Ovary (tissue), 10 donors: ENCODE measurements at places on chromosomes 6 and 20. TPM values are rescaled to one million over a fixed set of nuclear protein-coding genes. Genes with fewer than 3 reads are reported as not detected.

The ADA gene
- total RNA-seq = 3.6 TPM

The C20orf144 gene
- total RNA-seq = not detected

GRCh38 chr6:95819939-95820338 lies 195.8 kb upstream of the FUT9 start:
- DNase-seq = no peak

- DNase-seq = no peak
Measured at GRCh38 chr20:62726716-62727583, 18.3 kb downstream of the NTSR1 start.

DNA sequence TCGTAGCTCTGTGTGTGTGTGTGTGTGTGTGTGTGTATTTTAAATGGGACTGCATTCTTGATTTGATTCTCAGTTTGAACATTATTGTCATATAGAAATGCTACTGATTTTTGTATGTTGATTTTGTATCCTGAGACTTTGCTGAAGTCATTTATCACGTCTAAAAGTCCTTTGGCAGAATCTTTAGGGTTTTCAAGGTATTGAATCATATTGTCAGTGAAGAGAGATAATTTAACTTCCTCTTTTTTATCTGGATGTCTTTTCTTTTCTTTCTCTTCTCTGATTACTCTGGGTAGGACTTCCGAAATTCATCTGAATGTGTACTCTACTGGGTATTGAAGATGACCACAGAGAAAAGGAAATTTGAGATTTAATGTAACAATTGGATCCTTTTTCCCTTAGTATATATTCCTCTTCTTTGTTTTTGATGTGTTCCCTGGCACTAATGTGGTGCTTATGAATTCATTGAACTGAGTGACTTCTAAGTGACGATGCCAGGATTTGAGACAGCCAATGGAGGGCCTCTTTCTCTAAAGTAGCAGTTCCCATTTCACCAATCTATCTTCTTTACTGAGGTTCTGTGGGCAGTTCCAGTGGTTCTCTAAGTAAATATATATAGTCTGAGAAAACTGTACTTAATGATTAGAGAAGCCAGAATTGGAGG lies 47.6 kb downstream of the TNFAIP3 start:
- DNase-seq = no peak

GRCh38 chr6:25835442-25836283 lies 3.8 kb upstream of the SLC17A1 start:
- no peak for DNase-seq

DNA sequence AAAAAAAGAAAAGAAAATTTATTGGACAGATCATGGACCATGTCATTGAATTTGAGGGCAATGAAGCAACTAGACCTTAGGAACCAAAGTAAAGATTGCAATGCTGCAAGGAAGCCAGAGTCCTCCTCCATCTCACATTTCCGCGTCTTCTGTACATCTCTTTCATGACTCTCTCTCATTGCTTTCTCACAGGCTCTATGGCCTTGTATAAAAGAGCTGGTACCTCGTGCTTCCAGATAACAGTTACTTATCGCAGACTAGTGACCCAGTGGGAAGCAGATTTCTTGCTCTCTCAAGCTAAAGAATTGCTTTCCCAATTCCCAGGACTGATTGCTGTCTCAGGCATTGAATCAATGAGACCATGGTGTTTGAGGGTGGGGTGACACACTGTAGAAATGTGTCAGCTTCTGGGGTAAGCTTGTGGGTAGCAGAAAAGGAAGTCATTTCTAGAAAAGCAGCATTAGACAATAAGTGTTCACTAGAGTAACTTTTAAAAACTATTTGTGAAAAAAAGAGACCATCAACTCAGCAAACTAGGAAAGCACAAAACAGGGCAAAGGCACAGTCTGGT lies 635.3 kb downstream of the UTRN start:
- no peak for DNase-seq

GRCh38 chr20:16027686-16028085 lies 545.6 kb downstream of the KIF16B start:
- DNase-seq = no peak

- no peak for DNase-seq
Measured at GRCh38 chr20:24597051-24597450, 127.6 kb downstream of the SYNDIG1 start.
